Diencephalon (tissue), 1 donor: ENCODE measurements at places on chromosomes 5 and 9. TPM values are rescaled to one million over a fixed set of nuclear protein-coding genes. Genes with fewer than 3 reads are reported as not detected.

Gene UGT3A2
- 0.69 TPM for total RNA-seq

Gene LCN1
- total RNA-seq, result not detected

Gene N4BP3
- 12.5 TPM for total RNA-seq

Gene SLC6A18
- total RNA-seq, result not detected

Gene MVB12B
- 39.0 TPM for total RNA-seq

Gene SLIT3
- total RNA-seq, result 7.6 TPM

Gene GARNL3
- 87.4 TPM for total RNA-seq

Gene PKD2L2
- 0.46 TPM for total RNA-seq

Gene DRD1
- total RNA-seq, result 27.0 TPM

Gene NR6A1
- 2.5 TPM for total RNA-seq

Gene LMX1B
- total RNA-seq, result 1.8 TPM

Gene MLANA
- not detected for total RNA-seq

Gene ARHGEF39
- total RNA-seq, result 0.46 TPM

Gene PAPPA
- total RNA-seq, result 1.8 TPM

Gene PLAC8L1
- total RNA-seq, result 0.69 TPM

Gene GAPT
- total RNA-seq, result 0.92 TPM

Gene MUSK
- total RNA-seq, result 3.2 TPM

Gene PCDHB14
- total RNA-seq, result 12.7 TPM

Gene RNF183
- not detected for total RNA-seq

Gene SERINC5
- total RNA-seq, result 58.6 TPM

Gene SOX30
- not detected for total RNA-seq

Gene ANKRD20A1
- 19.4 TPM for total RNA-seq

Gene MPDZ
- total RNA-seq, result 64.1 TPM

Gene TNIP1
- total RNA-seq, result 16.8 TPM

Gene CHSY3
- 18.9 TPM for total RNA-seq

Gene LIFR
- 107 TPM for total RNA-seq

Gene DYNC2I2
- total RNA-seq, result 37.8 TPM

Gene PRDM9
- total RNA-seq, result not detected

Gene CCDC152
- 14.1 TPM for total RNA-seq

Gene ANKRD18B
- 5.5 TPM for total RNA-seq

Gene FAM81B
- 14.8 TPM for total RNA-seq

Gene ADRA1B
- total RNA-seq, result 6.9 TPM

Gene CMBL
- 12.0 TPM for total RNA-seq

Gene LPAR1
- total RNA-seq, result 25.8 TPM

Gene HNRNPH1
- 668 TPM for total RNA-seq

Gene FCN2
- not detected for total RNA-seq

Gene KCTD16
- 51.0 TPM for total RNA-seq

Gene HRCT1
- total RNA-seq, result not detected

Gene DHX29
- total RNA-seq, result 44.5 TPM

Gene PCDHGA2
- 8.5 TPM for total RNA-seq

Gene CTNND2
- 99.7 TPM for total RNA-seq

Gene CNTNAP3B
- total RNA-seq, result 39.7 TPM

Gene IL17B
- total RNA-seq, result not detected

Gene PPP1R2B
- total RNA-seq, result 0.23 TPM

Gene NR5A1
- total RNA-seq, result 0.69 TPM

Gene PCDHGA8
- total RNA-seq, result 6.9 TPM

Gene ANKRD34B
- 3.0 TPM for total RNA-seq

Gene PCDHAC2
- total RNA-seq, result 47.1 TPM
